ENCODE measurements at places on chromosomes 3 and 15.

DNA sequence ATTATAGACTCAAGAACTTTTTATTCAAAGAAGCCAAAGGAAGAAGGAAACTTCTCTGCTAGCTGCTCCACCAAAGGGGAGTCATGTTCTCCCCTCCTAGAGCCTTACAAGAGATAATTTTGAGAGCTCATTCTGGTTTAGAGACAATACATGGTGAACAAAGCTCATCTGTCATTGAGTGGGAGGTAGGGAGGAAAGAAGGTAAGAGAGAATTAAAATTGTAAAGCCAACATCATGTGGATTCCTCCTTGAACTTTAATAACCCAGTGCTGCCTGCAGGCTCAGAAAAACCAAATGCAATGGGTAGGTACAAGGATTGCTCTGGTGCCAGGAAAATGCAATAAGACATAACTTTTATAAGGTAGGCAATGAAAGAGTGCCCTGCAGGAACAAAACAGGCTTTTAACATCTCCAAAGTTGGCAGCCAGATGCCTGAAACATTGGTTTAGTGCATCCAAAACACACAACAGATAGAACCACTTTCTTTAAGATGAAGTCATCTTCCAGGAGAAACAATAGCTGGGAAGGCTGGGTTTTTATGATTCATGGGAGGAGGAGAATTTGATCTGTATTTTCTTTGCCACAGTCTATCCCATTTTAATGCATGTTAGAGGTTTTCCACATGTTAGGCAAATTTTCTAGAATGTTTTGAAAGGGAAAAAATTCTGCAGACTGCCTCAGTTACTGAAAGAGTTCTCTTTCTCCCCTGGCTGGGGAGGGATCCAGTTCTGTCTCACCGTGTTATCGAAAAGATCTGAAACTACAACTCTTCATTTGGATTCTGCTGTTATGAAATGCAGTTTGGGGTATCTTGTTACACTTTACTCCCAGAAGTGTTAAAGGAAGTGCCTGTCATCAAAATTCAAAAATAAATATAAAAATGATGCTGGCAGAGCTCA is 11.3 kb upstream of the ARHGEF3 start:
- DNase-seq = no peak

DNA sequence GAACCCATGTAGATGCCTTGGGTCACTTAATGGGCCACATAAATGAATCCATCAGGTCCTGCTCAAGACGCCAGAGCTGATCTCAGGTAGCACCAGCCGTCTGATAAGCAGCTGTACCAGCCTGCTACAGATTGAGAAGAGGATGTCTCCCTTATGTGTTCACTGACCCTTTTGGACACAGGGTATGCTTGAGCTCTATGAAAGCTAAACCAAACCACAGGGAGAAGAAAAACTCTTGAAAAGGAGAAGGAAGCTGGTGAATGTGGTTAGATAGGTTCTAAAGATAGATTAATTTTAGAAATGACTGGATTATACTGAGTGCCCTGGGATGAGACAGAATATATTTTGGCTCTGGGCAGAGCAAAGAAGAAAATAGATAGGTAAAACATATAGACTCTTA is 187.5 kb downstream of the SPATA16 start:
- DNase-seq = no peak

DNA sequence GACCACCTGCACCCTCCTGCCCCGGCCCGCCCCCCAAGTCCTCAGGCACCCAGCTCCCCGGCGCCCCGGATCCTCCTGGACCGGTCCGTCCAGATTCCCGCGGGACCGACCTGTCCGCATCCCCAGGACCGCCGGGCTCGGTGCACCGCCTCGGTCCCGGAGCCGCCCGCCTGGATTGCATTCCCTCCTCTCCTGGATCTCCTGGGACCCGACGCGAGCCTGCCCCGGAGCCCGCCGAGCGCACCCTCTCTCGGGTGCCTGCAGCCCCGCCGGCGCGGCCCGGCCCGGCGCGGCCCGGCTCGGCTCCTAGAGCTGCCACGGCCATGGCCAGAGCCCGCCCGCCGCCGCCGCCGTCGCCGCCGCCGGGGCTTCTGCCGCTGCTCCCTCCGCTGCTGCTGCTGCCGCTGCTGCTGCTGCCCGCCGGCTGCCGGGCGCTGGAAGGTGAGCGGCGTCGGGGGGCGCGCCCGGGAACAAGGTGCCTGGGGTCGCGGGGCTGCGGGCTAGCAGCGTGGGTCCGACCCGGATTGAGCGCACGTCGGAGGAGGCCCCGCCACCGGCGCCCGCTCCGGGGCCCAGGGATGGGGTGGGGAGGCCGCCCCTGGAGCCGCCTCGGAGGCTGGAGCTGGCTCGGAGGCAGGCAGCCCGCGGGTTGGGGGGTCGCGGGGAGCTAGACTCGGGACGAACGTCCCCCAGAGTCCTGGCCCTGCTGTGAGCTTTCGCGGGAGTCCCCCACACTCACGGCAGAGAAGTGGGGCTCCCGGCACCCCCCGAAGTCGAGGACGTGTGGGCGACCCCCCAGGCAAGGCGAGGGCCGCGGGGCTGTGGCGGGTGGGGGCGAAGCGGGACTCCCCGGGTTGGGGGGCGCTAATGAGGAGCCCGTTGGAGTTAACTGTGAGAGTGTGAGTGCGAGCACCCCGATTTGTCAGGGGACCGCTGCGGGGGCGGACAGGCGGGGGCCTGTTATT is 610 bp downstream of the EPHB3 start:
- DNase-seq = no peak

- no peak for DNase-seq
Measured at GRCh38 chr3:169387751-169388696, 275.5 kb downstream of the MECOM start.

GRCh38 chr3:6260551-6261191 is 600.2 kb upstream of the GRM7 start:
- DNase-seq = no peak

DNA sequence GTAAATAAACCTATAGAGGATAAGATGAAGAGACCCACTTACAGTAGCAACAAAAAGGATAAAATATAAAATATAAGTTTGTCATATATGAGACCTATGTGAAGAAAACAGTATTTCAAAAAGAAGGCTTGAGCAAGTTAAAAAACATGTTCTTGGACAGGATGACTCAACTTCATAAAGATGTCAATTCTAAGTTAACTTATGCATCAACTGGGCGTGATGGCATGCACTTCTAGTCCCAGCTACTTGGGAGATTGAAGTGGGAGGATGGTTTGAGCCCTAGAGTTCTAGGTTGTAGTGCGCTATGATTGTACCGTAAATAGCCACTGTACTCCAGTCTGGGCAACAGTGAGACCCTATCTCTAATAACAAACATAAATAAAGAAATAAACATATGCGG is 59.7 kb downstream of the PDCD6IP start:
- DNase-seq = no peak

GRCh38 chr15:22979238-22980188 is 655 bp downstream of the CYFIP1 start:
- no peak for DNase-seq

DNA sequence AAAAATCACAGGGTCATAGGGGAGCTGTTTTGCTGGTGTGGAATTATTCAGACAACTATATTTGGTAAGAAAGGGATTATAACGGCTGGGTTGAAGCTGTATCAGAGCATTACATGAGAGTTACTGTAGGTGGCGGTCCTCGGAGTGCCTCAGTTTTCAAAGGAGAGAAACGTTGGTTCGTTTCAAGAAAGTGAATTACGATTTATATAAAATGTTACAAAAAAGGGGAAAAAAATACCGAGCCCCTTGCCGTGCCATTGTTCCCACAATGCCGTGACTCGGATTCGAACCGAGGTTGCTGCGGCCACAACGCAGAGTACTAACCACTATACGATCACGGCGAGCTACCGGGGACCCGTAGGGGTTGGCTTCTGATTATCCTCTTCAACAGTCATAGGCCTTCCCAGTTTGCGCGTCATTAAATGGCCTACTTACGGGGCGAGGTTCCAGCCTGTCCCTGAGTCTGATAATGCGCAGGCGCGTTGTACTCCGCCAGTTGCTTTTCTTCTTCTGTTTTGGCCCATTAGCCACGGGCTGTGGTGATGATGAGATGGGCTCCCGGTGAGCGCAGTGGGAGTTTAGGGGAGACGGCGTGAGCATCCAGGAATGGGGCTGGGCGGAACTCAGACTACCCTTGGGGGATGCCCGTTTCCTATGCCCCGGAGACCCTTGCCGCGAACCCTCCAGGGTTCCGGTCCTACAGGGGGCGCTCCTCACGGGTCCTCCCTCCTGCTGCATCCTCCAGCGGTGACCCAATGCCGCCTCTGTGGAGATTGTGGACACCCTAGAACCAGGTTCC is 10.8 kb upstream of the SHF start:
- DNase-seq = peak; percentile 98

- no peak for DNase-seq
Measured at GRCh38 chr15:80308002-80308401, 56.0 kb upstream of the CTXND1 start.

DNA sequence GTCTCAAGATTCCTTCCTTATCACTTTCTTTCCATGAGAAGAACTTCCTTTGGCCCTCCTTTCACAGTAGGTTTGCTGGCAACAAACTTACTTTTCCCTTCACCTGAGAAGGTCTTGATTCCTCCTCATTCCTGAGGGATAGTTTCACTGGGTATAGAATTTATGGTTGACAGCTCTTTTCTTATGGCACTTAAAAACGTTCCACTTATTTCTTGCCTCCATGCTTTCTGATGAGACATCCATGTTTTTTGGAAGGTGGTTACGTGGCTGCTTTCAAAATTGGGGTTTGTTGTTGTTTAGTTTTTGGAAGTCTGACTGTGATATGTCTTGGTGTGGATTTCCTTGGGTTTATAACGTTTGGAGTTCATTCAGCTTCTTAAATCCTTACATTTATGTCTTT is 8.2 kb upstream of the PLXNA1 start:
- DNase-seq = no peak

DNA sequence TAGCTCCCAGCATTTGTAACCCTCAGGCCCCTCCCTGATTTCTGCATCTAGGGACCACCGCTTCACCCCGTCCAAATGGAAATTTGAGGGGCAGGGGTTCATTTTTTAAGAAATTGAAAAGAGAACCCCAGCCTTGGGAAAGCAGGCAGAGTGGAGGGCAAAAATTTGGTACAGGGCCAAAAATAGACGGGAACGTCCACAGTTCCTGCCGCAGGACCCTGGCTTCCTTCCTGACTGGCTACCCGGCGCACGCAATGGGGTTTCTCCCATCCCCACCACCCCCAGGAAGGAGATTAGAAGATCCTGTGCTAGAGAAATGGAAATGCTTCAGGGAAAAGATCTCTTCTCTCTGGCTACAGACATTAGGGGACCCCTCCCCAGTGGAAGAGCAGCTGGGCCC is 20.9 kb downstream of the GP9 start:
- no peak for DNase-seq

- no peak for DNase-seq
Measured at GRCh38 chr3:125683067-125683829, 88.0 kb upstream of the OSBPL11 start.

DNA sequence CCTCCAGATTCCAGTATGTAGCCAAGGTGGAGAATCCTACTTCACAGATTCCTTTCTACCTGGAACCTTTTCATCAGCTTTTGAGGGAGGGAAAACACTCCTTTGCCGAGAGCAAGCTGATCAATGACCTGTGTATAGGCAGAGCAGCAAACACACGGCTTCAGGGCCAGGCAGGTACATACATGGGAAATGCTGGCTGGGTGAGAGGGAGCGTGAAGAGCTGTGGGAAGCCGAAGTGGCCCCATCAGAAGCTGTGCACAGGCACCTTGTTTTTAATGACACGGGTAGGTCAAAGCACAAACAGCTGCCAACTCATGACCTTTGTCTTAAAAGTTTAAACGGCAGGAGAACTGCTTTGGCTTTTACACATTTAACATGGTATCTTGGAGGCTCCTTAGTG is 25.3 kb downstream of the STARD5 start:
- no peak for DNase-seq

GRCh38 chr15:87722941-87723691 is 533.4 kb downstream of the NTRK3 start:
- no peak for DNase-seq

DNA sequence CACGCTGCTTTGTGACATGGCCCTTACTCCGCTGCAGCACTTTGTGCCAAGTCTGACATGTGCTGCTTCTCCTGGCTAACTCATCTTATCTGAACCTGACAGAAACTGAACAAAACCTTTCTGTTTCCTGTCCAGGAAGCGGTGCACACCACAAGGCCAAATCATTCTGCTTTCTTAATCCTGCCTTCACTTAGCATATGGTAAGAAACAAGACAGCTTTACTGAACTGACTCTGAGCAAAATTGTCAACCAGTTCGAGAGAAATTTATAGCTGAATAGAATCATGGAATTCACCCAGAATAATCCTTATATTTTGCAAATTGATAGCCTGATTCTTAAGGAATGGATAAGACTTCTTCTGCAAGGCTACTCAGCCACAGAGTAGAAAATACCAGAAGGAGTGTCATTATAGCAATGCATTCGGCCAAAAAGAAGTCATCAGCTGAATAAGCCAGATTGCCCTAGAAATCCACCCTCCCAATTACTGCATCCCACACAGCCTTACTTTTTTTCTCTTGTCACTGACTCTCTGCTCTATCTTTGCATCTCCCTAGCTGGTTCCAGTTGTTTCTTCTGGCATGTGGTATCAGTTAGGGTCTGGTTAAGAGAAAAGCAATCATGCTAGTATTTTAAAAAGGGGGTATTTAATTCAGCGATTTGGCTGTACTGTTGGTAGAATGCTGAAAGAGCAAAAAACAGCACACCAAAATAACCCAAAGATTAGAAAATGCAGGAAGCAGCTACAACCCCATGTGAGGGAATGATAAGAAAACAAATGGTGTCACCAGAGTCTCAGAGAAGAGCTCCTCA is 41.6 kb upstream of the STRIT1 start:
- no peak for DNase-seq

DNA sequence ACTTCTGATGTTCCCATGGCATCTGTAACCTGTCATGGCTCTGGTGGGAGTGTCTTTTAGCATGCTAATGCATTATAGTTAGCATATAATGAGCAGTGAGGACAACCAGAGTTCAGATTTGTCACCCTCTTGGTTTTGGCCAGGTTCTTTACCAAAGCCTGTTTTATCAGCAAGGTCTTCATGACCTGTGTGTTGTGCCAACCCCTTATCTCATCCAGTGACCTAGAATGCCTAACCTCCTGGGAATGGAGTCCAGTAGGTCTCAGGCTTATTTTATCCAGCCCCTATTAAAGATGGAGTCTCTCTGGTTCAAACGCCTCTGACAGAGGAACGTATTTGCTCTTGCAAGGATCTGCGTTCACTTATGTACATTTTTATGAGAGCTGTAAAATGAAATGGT is 60.3 kb upstream of the UTS2B start:
- no peak for DNase-seq

- no peak for DNase-seq
Measured at GRCh38 chr3:112314649-112315048, 18.3 kb upstream of the CD200 start.

- no peak for DNase-seq
Measured at GRCh38 chr3:42730294-42730693, 27.7 kb upstream of the HHATL start.

All from left renal pelvis (tissue), 4 donors.